ENCODE measurements at places on chromosomes 2 and 18.

- no peak for DNase-seq
Measured at GRCh38 chr2:96088340-96089335, 27.7 kb downstream of the ADRA2B start.

DNA sequence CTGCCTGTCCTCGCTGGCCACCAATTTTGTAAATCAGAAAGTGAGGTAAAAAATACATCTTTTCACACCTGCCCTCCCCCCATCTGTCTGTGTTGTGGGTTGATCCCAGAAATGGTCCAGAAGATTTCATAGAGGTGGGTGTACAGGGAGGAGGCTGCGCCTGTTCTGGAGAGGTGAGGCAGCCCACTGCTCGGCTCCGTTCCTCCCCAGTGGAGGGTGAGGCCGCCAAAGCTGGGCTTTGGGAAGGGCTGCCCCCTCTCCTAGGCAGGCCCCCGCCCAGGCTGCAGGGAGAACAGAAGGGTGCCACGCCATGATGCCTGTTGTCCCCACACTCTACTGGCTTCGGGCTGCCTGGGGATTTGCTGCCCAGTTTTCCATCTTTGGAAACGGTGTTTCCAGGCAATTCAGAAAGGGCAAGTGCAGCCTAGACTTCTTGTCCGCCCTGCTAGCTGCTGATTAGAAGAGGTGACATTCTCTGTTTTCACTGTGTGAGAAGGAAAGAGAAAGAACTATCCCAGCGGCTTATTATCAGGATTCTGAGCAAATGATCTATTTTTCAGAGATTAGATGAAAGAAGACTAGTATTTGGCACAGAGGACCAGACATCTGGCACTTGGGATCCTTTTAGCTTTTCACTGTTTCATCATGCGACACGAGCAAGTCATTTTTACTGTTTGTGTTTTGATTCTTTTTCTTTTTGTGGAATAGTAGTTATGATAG, 18.7 kb downstream of the SMARCAL1 start:
- no peak for DNase-seq

DNA sequence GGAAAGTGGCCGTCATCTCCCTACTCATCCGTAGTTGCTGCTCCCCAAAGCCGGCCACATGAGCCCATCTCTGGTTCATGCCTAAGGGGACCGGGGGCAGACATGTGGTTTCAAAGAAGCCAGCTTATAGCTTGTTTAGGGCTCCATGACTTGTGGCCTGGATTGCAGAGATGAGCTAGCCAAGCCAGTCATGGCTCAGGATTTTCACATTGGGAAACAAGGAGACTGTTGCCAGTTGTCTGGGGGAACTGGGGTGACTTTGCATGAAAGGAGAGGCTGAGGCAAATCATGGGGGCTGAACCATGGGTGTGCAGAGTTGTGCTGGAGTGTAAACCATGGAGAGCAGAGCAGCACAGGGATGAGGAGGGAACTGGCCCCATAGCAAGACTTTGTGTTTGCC, 183.0 kb upstream of the APCDD1 start:
- no peak for DNase-seq

DNA sequence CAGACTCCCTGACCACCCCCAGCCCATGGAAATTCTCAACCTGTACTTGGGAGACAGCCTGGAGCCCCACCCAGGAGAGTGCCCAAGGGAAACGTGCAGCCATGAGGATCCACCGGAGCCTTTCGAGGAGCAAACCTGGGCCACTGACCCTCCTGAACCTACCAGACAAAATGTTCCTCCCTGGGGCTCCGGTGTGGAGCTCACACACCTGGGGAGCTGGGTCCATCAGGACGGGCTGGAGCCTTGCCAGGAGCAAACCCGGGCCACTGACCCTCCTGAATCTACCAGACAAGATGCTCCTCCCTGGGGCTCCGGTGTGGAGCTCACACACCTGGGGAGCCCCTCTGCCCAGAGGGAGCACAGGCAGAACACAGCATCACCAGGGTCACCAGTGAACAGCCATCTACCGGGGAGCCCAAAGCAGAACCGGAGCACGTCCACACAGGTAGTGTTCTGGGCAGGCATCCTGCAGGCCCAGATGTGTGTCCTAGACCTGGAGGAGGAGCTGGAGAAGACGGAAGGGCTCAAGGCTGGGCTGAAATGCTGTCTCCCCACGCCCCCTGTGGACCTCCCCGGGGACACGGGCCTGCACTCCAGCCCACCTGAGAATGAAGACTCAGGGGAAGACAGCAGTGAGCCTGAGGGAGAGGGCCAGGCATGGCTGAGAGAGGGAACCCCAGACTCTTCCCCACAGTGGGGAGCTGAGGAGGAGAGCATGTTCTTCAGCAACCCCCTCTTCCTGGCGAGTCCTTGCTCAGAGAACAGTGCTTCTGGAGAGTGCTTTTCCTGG, 8.9 kb downstream of the PSD4 start:
- no peak for DNase-seq

GRCh38 chr2:69173706-69174105, 160.7 kb downstream of the ANTXR1 start:
- no peak for DNase-seq

DNA sequence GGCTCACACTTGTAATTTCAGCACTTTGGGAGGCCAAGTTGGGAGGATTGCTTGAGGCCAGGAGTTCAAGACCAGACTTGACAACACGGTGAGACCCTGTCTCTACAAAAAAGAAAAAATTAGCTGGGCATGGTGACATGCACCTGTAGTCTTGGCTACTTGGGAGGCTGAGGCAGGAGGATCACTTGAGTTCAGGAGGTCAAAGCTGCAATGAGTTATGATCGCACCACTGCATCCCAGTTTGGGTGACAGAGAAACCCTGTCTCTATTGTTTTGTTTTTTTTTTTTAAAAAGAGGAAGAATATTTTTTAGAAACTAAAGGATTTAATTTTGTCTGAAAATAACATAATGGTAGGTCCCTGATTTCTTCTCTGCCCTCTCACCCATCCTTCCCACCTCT, 79.4 kb upstream of the TMEM200C start:
- DNase-seq = no peak

- DNase-seq = no peak
Measured at GRCh38 chr18:75218065-75218923, 7.7 kb downstream of the TSHZ1 start.

DNA sequence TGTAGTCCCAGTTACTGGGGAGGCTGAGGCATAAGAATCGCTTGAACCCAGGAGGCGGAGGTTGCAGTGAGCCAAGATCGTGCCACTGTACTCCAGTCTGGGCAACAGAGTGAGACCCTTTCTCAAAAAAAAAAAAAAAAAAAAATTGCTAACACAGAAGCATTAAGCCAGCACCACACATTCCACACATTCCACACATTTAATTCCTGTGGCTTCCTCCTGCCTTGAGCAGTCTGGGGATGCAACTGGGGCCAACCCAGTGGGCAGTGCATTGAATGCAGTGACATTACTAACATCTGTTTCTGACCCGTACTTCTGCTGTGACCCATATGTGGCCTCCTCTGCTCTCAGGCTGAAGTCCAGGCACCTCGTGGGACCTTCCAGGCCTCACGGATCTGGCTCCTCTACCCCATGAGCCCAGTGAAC, 107.0 kb downstream of the BCL2L11 start:
- DNase-seq = no peak

DNA sequence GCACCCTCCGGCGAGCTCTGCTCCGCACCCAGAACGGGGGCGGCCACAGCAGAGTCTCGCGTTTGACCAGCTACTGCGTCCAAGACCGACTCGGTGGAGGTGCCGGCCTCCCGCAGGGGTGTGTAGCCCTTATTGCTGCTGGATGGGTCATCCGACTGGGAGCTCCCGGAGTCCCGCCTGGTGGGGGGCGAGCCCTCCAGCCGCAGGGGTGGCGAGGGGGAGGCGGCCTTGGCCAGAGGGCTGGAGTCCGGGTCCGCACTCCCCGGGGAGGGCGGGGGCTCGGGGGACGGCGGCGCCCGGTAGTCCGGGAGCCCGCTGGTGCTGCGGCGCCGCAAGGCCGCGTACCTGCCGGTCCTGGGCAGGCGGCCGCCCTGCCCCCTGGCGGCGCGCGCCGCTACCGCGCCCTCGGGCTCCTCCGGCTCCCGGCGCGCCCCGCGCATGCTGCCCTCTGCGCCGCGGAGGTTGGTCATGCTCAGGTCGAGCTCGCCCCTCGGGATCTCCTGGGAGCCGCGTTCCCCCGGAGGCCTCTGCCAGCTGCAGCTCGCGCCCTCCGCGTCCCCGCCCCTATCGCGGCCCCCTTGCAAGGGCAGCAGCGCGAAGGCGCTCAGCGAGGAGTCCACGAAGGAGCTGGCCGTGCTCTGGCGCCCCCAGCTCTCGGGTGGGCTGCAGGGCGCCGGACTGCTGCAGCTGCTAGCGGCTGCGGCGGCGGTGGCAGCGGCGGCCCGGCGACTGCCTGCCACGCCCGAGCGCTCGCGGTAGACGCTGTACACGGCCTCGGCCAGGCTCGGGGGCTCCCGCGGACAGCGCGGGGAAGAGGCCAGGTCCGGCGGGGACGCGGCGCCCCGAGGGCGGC, 4.8 kb downstream of the TMEM200C start:
- peak; percentile 10 for DNase-seq

- DNase-seq = no peak
Measured at GRCh38 chr18:23258566-23259469, 123.5 kb downstream of the CABLES1 start.

- no peak for DNase-seq
Measured at GRCh38 chr18:70041459-70042050, 93.9 kb upstream of the CD226 start.

DNA sequence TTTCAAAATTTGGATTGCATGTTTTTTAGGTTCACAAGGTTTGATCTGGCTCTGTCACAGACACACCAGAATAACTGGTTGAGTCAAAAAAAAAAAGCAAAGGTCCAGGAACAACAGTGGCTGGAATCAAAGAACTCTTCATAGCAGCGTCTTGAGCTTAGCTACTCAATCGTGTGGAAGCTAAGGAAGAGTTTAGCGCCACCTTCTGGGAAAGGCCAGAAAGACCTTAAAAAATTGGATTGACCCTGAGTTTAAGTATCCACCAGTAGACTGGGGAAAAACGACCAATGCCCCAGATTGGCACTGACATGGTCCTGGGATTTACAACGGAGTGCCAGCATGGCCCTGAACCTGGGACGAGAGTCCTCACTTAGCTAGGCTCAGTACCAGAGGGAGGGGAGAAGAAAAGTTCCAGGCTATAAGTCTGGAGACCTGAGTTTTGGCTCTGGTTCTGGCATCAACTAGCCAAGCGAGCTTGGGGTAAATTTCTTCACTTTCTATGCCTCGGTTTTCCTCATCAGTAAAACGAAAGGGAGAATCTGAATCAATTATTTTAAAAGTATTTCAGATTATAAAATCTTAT, 71.1 kb upstream of the TFCP2L1 start:
- peak; percentile 74 for DNase-seq

GRCh38 chr18:60266558-60266957, 106.0 kb downstream of the MC4R start:
- no peak for DNase-seq

DNA sequence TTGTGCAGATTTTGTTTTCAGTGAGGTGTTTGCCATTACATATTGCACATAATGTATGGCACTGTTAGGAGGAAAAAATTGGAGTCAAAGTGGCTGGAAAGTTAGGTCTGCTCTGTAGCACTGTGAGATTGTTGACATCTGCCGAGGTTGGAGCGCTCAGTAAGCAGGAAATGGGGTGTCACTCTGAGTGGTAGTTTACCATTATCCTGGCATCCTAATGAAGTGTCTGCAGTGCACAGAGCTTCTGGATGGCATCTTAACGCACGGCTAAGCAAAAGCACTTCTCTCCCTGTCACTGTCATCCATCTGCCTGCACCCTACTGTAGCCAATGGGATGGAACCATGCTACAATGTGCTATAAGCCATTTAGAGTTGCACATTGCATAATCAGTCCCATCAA, 561.9 kb downstream of the ARHGAP15 start:
- no peak for DNase-seq

DNA sequence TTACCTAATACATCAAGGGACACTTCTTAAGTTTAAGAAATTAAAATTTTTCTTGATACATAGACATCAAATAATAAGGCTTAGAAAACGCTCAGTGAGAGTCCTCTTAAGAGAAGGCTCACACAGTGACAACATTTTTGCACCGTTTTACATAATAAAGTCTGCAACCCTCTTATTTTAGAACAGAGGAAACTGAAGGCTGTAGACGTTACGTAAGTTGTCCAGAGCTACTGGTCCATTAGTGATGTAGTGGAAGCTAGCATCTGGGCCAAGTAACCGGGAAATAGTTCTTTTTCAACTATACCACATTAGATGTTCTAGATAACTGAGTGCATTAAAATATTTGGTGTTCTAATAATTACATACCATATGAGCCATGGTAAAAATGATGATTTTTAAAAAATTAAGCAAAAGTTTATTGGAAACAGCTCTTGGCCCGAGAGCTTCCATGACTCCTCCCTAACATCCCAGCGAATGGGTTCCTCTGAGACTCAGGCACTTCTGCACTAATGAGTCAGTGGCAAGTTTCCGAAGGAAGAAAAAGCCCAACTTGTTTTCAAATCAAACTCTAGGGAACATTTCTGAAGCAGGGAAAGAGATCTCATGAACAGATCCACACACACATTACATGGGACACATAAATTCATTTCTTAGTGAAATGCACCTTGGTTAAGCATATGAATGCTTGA, 232.6 kb upstream of the PXDN start:
- no peak for DNase-seq

- DNase-seq = peak; percentile 93
Measured at GRCh38 chr2:32484937-32485336, 128.1 kb downstream of the BIRC6 start.

DNA sequence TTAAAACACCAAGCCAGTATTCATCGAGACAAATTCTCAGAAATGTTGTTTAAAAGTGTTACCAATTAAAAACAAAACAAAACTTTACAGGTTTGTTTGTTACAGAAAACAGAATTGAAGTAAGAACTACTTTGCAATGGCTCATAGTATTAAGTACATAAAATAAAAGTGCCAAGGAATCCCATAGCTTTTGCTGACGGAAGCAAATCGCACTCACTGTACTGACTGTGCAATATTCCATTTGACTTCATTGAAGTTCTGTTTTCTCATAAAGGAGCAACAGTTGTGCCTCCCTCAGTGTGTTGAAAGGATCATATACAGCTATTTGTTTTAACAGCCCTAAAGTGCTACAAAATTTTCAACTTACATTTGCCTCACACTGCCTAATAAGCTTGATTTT, 507.8 kb downstream of the SPAG16 start:
- no peak for DNase-seq

DNA sequence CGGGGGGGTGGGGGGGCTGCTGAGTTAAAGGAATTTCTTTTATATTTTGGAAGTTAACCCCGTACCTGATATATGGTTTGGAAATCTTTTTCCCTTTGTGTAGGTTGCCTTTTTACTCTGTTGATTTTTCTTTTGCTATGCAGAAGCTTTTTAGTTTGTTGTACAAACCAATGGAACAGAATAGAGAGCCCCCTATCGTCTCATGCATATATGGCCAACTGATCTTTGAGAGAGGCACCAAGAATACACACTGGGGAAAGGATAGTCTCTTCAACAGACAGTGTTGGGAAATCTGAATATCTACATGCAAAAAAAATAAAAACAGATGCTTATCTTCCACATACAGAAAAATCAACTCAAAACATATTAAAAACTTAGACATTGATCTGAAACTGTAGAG, 647.8 kb upstream of the KLHL29 start:
- no peak for DNase-seq

DNA sequence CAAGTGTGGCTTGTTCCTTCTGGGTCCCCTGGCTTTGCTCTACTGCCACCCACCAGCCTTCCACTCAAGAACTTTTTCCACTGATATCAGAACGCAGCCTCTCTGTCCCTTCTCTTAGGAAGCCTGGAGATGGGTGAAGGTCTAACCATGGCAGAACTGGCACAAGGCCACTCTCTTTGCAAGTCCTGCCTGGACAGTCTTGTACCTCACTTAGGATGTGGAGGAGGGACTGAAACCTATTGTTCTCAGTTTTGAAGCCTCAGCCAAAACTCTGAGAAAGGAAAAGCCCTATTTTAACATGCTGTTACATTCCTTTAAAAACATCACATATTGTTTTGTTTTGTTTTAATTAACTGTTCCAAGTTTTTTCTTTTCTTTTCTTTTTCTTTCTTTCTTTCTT, 58.9 kb upstream of the NCOA1 start:
- no peak for DNase-seq

Measured in epithelial cell of esophagus (primary cell).